ENCODE measurements at places on chromosomes 12 and 14. TPM values are rescaled to one million over a fixed set of nuclear protein-coding genes. Genes with fewer than 3 reads are reported as not detected.
A peak's percentile ranks its signal among the peaks of the same experiment; 100 is the strongest.

- no peaks in the 10 kb centered on the region for H3K4me1 ChIP-seq
- no peak for DNase-seq
Observed at GRCh38 chr14:26709019-26709418, 111.2 kb upstream of the NOVA1 start.

DNA sequence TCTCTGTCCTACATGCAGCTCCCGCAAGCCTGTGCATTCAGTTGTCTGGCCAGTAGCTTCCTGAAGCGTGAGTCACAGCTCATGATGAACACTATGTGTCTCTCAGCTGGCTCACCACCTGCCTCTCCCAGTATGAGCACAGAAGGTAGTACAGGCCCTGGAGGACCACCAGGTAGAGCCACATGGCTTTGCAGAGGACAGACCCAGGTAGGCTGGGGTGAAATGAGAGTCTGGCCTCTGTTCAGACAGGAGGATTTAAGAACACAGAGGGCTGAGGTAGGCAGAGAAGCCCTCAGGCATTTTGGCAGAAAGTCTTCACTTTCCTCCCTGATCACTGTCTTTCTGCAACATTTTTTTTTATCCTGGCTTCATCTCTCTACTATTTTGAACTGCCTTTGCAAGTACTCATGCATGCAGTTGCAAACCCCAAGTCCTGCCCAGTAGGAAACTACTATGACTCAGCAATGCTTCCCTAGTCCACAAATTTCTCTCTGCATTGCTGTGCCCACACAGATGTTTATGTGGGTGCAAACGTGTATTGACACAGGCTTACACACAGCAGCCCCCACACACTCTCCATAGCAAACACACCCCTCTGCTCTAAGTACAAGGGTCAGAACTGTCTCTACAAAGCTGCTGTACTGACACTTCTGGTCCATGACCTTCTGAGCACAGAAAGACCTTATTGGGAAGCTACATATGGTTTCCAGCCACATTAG, 7.2 kb upstream of the SDR9C7 start:
- H3K27ac ChIP-seq: peak overlapping the region; percentile 67
- no peak for DNase-seq
- no peaks in the 10 kb centered on the region for H3K27me3 ChIP-seq
- H3K4me3 ChIP-seq: no peak overlapping the region
- peaks cover 12% of the 10 kb centered on the region for H3K4me1 ChIP-seq

- no peaks in the 10 kb centered on the region for H3K27me3 ChIP-seq
- no peaks in the 10 kb centered on the region for H3K36me3 ChIP-seq
- no peak overlapping the region for H3K4me3 ChIP-seq
- no peak overlapping the region for H3K27ac ChIP-seq
- H3K4me1 ChIP-seq: peaks cover 2% of the 10 kb centered on the region
Observed at GRCh38 chr12:106648736-106649135, 65.9 kb downstream of the RFX4 start.

Gene GABARAPL1
- 74.1 TPM for total RNA-seq

Gene FGF23
- not detected for total RNA-seq

Gene TAS2R14
- 3.5 TPM for total RNA-seq

Gene NEUROD4
- not detected for total RNA-seq
